HT-29 (cell line): ENCODE measurements at places on chromosomes 4 and X. TPM values are rescaled to one million over a fixed set of nuclear protein-coding genes. Genes with fewer than 3 reads are reported as not detected.

CNKSR2 gene
- total RNA-seq: not detected in 2 replicates

UCHL1 gene
- not detected in 2 replicates for total RNA-seq

SYTL5 gene
- total RNA-seq: 1.7 and 1.8 TPM in 2 replicates

SMR3A gene
- not detected in 2 replicates for total RNA-seq

USP17L21 gene
- not detected in 2 replicates for total RNA-seq

VEGFD gene
- total RNA-seq: 0.08 TPM in 1 of 2 replicates, not detected in the other

RAB39B gene
- total RNA-seq: not detected in 2 replicates

KLHL8 gene
- 3.5 and 6.1 TPM in 2 replicates for total RNA-seq

F8A2 gene
- total RNA-seq: not detected in 2 replicates

NDP gene
- total RNA-seq: not detected in 2 replicates

REELD1 gene
- total RNA-seq: not detected in 2 replicates

TXK gene
- total RNA-seq: 0.89 and 1.7 TPM in 2 replicates
